T-cell (primary cell): ENCODE measurements at places on chromosomes 13 and 19.

- DNase-seq = no peak
These were observed 79.3 kb downstream of the PTPRS start for GRCh38 chr19:5261156-5261890.

DNA sequence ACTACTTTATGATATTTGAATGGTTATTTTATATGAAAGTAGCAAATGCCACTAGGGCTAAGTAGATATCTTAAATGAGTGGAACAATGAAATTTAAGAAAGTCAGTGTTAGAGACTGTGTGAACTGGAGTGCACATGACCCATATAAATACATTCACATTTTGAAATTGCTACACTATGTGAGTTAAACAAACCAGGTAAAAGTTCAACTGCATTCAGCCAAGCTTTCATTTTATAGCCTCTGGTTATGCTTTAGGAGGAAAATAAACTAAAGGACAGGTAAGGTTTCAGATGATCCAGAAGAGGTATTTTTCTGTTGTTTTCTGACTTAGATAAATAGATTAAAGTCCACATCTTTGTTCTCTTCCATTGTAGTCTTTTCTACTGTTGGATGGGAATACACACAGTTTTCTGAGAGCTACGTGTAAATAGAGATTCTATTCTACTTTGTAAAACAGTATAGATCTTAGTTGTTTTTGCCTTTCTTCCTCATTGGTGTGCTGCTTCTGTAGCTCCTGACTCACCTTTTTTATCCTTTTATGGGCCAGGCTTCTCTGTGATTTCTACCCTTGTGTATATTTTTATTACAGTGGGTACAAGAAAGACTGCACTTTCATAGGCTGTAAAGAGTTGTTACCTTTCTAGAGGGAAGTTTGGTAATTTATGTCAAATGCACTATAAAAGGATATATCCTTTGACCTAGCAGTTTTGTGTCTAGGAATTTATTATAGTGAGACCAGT lies 54.6 kb upstream of the KCTD4 start:
- no peak for DNase-seq

DNA sequence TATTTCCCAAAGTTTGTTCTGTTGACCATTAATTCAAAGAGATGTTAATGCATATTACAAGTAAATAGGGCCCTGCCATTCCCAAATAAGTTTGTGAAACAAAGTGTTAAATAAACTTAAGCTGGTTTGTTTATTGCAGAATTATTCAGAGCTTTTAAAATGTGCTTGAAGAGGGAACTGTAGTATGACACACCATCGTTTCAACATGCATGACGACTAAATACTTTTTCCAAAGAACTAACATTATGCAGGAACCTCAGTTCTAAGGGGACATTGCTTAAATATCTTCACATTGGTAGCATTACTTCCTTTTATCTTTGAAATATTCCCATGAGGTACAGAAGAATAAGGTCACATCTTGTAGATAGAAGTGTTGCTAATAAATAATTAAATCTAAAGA lies 14.6 kb downstream of the LHFPL6 start:
- DNase-seq = no peak

GRCh38 chr13:70812481-70812880 lies 704.2 kb upstream of the KLHL1 start:
- DNase-seq = no peak

GRCh38 chr13:94317063-94317491 lies 162.4 kb downstream of the DCT start:
- no peak for DNase-seq

DNA sequence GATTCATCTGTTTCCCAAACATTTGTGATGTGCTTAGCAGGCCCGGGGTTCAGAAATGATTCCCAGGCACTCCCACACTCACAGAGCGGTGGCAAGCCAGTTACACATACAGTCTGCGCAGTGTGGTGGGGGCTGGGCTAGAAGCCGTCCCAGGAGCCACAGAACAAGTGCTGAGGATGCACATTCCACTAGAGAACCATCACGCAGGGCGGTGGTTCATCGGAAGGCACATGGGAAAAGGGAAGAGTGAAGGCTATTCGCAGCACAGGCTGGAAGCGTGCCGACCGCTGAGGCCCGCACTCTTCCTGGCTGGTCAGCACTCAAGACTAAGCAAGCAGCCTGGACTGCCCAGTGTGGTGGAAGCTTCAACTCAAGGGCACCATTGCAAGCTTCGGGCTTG lies 126.3 kb upstream of the SLC7A1 start:
- no peak for DNase-seq

- no peak for DNase-seq
These were observed 21.7 kb downstream of the PEPD start for GRCh38 chr19:33499671-33500506.

- DNase-seq = no peak
These were observed 92.4 kb upstream of the SIAH3 start for GRCh38 chr13:45943965-45944364.

GRCh38 chr19:49874503-49875157 lies 2.5 kb downstream of the AKT1S1 start:
- no peak for DNase-seq

- no peak for DNase-seq
These were observed 14.4 kb upstream of the GARIN5A start for GRCh38 chr19:50490991-50491472.

GRCh38 chr19:11176466-11177193 lies 20.7 kb downstream of the KANK2 start:
- DNase-seq = no peak

- DNase-seq = no peak
These were observed 20.8 kb upstream of the OR7A17 start for GRCh38 chr19:14906711-14907110.

DNA sequence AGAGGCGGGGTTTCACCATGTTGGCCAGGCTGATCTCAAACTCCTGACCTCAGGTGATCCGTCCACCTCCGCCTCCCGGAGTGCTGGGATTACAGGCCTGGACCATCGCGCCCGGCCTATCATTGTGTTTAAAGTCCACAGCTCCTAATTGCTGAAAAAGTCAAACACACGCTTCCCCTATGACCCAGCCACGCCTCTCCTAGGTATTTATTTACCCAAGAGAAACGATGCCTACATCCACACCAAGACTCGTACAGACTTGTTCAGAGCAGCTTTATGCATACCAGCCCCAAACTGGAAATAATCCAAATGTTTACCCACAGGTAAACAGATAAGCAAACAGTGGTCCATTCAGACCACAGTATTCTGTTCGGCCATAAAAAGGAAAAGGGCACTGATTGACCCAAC lies 15.1 kb downstream of the ZNRF4 start:
- DNase-seq = no peak

- no peak for DNase-seq
These were observed 368.4 kb upstream of the MIR17HG start for GRCh38 chr13:90979059-90979458.

DNA sequence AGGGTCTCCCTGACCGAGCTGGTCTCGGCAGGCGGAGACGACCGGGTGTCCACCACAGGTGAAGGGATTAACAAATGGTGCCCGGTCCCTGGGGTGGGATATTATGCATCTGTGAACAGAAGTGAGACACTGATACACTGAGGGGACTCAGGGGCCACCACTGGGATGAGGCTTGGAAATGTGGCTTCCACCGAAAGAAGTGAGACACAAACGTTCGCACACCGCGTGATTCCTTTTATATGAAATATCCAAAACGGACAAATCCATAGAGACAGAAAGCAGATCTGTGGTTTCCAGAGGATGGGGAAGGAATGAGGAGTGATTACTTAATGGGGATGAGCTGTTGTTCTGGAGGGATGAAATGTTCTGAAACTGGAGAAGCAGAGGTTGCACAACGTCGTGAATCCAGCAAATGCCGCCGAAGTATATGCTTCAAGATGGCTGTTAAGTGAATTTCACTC lies 47.5 kb downstream of the C13orf46 start:
- no peak for DNase-seq

- no peak for DNase-seq
These were observed 1210.2 kb upstream of the ATXN8OS start for GRCh38 chr13:68897331-68897928.

DNA sequence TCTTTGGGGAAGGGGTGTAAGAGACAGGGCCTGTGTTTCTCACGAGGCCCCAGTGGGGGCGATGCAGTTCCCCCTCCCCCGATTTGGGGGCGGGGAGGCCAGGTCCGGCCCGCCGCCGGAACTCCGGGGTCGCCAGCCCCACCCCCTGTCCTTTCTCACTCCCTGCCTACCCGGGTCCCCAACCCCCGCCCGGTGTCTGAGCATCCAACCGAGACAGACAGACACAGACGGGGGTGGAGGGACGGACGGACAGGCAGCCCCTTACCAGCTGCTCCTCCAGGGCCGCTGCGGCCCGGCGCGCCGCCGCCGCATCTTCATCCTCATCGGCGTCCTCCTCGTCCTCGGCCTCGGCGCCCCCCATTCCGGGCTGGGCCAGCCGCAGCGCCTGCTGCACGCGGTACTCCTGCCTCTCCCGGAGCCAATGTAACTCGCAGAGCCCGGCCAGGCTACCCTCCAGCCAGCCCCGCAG lies 397 bp downstream of the DACT3 start:
- no peak for DNase-seq

GRCh38 chr19:32233885-32234284 lies 111.5 kb upstream of the ZNF507 start:
- no peak for DNase-seq

- peak; percentile 37 for DNase-seq
These were observed 5.3 kb upstream of the PROZ start for GRCh38 chr13:113152984-113153809.

DNA sequence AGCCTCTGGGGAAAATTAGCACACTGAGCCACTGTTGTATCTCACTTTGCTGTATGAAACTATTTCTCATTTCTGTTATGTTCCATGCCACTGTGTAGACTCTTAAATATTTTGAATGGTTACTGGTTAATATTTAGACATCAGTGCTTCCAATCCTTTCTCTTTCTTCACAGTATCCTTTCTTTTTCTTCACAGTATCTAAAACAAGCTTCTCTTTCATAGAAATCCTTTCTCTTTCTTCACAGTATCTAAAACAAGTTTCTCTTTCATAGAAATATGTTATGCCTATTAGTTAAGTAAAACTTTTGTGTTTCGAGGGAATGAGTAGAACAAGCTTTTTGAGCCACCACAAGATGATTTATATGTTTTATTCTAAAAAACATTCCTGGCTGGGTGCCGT lies 326.8 kb upstream of the KLF12 start:
- no peak for DNase-seq

DNA sequence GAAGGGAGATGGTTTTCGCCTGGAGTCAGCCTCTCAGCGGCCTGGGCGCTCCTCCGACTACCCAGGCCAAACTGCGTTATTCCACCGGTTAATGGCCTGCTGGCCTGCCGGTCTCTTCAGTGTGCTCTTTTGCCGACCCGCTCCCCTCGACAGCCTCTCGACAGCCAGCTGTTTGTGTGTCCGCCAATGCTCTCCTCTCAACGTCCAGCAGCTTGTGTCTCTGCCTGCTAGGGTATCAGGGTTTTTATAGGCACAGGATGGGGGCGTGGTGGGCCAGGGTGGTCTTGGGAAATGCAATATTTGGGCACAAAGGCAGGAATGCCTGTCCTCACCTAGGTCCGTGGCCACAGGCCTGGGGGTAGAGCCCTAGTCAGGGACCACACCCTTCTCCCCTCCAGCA lies 1.5 kb upstream of the ZNF235 start:
- DNase-seq = no peak

- no peak for DNase-seq
These were observed 2.8 kb upstream of the SLC25A15 start for GRCh38 chr13:40786568-40786996.

GRCh38 chr13:44497801-44498200 lies 78.3 kb downstream of the TSC22D1 start:
- no peak for DNase-seq

DNA sequence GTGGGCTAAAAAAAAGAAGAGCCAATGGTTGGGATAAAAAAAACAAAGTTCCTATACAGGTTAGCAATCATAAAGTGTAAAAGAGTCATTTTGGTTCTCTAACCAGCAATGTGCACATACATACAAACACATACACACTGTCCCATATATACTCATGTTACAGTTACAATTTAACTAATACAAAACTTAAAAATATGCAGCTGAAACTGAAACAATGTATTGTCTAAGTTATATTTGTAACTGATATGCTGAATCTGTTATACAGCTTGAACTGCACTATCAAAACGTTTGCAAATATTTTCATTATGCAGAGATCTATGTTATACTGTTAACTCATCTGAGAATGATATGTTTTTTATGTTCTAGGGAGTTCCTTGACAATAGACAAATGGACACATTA lies 173.7 kb downstream of the KLF12 start:
- DNase-seq = no peak

DNA sequence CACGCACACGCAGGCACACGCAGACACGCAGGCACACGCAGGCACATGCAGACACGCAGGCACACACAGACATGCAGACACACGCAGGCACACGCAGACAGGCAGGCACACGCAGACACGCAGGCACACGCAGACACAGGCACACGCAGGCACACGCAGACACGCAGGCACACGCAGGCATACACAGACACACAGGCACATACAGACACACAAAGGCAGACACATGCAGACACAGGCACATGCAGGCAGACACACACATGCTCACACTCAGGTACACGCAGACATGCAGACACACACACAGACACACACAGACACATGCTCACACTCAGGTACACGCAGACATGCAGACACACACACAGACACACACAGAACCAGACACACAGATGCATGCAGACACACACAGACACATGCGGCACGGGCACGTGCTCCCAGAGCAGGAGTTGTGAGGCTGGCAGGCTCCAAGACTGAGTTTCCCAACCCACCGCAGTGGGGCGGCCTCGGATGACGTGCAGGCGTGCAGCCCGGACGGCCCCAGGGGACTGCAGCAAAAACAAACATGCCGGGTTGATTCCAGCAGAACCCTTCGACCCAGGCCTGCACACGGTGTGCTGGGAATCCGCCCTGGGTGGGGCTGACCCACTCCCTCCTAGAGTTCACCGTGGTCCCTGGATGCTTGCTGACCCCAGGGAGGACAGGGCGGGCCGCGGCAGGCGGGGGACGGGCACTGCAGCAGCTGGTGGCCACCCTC lies 100.0 kb downstream of the GADD45B start:
- no peak for DNase-seq

DNA sequence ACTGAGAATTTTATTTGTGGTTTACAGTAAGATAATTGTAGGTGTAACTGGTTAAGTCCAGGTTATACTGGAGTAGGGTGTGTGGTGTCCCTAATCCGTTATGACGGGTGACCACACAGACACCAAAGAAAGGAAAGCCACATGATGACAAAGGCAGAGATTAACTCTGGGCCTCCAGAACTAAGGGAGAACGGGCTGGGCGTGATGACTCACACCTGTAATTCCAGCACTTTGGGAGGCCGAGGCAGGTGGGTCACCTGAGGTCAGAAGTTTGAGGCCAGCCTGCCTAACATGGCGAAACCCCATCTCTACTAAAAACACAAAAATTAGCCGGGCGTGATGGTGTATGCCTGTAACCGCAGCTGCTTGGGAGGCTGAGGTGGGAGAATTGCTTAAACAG lies 10.2 kb upstream of the FUT2 start:
- DNase-seq = no peak

GRCh38 chr13:38687246-38688229 lies 661 bp downstream of the FREM2 start:
- no peak for DNase-seq
